Renal pelvis (tissue), 12 donors: ENCODE measurements at places on chromosomes 16 and 17. TPM values are rescaled to one million over a fixed set of nuclear protein-coding genes. Genes with fewer than 3 reads are reported as not detected.
A peak's percentile ranks its signal among the peaks of the same experiment; 100 is the strongest.

The NAGLU gene
- 27.3 TPM for polyA plus RNA-seq

The TPPP3 gene
- polyA plus RNA-seq, result 64.7 TPM

The XYLT1 gene
- 7.6 TPM for polyA plus RNA-seq

The CCL17 gene
- polyA plus RNA-seq, result 0.21 TPM

The SDF2 gene
- polyA plus RNA-seq, result 76.3 TPM

The ACSM5 gene
- polyA plus RNA-seq, result 6.4 TPM

The TMEM238L gene
- 3.3 TPM for polyA plus RNA-seq

The TANGO6 gene
- 5.5 TPM for polyA plus RNA-seq

DNA sequence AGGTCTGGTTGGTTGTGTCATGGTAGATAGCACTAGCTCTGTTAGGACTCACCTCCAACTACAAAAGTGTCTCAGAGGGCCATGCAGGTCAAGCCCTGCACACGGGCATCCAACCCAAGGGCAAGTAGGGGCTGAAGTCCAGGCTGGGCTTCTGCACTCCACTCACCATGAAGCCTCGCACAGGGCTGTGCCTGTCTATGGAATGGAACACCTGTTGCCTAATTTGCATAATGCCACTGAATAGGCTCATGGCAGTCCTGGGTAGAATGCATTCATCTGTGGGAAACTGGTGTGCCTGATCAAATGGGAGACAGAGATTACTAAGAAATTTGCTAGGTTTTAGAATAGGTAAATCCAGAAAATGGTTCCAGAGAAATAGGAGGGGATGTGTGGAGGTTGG lies 8.0 kb upstream of the AKAP1 start:
- DNase-seq, result no peak

DNA sequence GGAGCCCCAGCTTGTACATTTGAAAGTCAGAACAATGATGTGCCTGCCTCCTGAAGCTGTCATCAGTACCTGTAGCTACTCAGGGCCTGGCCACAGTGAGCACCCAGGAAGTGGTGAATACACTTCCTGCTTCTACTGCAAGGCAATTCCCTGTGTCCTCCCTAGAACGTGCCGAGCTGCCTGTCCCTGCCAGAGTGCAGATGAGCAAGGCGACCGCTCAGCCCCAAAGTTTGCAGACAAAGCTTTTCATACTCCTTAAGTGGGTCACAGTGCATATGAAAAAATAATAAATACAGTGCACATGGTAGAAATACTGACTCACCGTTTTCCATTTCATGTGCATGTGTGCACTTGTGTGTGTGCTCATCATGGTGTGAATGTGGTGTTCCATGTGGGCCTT lies 77.3 kb downstream of the MPRIP start:
- no peak for DNase-seq

DNA sequence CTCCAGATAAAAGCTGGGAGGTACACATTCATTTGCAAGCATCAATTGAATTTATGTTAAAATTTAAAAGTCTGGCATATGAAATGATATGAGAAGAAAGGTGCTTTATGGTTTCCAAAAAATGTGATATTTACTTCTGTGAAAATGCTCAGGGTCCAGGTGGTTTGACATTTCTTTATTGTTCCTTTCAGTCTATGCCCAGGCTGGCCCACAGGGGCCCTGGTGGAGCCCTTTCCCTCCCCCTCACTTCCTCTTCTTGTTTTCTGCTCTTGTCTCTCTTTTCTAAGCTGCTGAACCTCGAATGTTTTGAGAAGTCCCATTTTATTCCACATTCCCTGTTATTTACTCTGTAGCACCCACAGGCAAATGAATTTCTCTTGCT lies 127.8 kb downstream of the HS3ST3B1 start:
- DNase-seq, result no peak

DNA sequence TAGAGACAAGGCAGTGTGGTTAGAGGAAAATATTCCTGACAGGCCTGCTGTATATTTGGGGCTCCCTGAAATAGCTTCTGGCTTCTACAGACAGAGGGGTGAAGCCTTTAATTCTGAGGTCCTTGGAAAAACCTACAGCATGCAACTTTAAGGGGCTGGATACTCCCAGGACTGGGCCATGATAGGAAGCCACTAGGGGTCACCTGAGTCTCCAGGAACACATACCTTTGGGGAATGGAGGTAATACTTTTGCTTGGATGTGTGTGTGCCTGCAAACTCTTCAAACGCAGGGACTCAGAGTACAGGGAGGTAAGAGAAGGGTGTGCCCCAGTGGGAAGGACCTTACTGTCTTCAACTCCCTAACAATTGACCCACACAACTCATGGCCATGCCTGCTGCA lies 4.1 kb downstream of the ASIC2 start:
- no peak for DNase-seq

- peak; percentile 35 for DNase-seq
Observed at GRCh38 chr16:67936124-67936879, at the start of gene PSMB10. TSS of gene PSMB10 (minus strand) at chr16:67936850. CDS start at chr16:67936749, 101 bp downstream.

- DNase-seq, result no peak
Observed at GRCh38 chr17:81858170-81858966, 2.0 kb downstream of the P4HB start.

DNA sequence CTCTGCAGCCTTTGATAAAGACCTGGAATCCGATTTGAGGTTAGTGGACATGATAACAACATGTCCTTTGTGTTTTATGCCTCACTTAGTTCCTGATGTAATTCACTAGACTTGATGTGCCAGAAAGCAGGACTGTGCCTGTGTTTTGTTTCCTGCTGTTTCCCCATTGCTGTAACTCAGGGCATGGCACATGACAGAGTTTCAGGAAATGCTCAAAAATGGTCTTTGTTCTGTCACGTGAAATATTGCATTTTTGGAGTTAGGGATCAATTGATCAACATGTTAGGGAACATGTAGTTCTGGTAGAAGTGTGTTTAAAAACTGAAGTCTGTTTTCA lies 32.8 kb downstream of the DHX38 start:
- no peak for DNase-seq

- no peak for DNase-seq
Observed at GRCh38 chr16:81808933-81809480, 29.9 kb downstream of the PLCG2 start.

DNA sequence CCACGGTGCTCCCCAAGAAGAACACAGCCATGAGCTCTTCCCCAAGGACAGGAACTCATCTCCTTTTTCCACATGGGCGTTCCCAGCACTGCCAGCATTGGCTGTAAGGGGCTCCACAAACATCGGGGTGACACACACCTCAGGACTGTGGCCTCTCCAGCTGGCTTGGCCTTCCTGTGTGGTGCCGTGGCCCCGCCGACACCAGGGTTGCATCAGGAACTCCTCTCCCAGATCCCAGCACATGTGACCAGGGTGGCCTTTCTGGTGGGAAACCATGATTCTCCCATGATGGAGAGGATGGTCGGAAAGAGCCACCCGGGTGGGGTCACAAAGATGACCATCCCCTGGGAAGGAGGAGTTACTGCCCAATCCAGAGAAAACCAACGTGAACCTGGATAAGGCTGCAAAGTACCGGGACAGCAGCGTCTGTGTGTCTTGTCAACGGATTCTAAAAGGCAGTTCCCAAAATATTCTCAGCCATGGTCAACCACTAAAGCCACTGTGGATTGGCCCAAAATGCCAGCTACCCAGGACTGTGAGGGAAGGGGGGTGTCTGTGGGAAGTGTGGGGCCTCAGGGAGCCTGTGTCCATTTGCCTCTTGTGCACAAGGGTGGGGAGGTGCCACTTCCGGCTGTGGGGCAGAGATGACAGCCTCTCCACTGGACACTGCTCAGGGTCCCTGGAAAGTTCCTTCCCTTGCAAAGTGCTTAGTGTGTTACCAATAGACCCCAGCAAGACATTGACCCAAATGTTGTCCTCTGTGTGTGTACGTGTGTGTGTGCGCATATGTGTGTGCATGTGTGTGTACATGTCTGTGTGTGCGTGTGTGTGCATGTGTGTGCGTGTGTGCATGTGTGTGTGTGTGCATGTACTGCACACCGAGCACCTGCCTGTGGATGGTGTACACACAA lies 78.0 kb upstream of the CBX4 start:
- DNase-seq, result no peak

GRCh38 chr17:59521465-59522126 lies 43.8 kb upstream of the DHX40 start:
- peak; percentile 38 for DNase-seq

GRCh38 chr17:72976971-72977770 lies 115.3 kb downstream of the SLC39A11 start:
- DNase-seq, result peak; percentile 62

DNA sequence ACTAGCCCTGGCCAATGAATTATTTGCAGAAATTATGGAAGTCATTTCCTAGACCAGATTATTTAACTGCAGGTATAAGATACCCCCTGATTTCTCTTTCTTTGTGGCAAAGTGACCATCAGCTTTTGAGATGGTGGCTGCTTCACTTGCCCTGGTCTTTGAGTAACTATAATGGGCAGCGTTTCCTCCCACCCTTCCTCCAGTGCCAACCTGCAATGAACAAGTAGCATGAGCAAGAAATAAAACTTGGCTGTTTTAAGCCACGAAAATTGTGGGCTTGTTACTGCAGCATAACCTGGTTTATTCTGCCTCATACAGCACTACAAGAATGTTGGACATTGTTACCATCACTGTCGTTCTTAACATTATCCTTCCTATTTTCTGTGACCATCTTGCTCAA lies 105.3 kb downstream of the CYLD start:
- no peak for DNase-seq

GRCh38 chr16:79826732-79827475 lies 226.4 kb upstream of the MAF start:
- no peak for DNase-seq

GRCh38 chr17:50339381-50339780 lies 6.5 kb upstream of the XYLT2 start:
- DNase-seq, result no peak

GRCh38 chr16:19771040-19771439 lies 53.0 kb downstream of the IQCK start:
- no peak for DNase-seq

GRCh38 chr17:50297407-50297865 lies 23.2 kb downstream of the TMEM92 start:
- peak; percentile 52 for DNase-seq
